ENCODE measurements at places on chromosomes 6 and 20.
A peak's percentile ranks its signal among the peaks of the same experiment; 100 is the strongest.

DNA sequence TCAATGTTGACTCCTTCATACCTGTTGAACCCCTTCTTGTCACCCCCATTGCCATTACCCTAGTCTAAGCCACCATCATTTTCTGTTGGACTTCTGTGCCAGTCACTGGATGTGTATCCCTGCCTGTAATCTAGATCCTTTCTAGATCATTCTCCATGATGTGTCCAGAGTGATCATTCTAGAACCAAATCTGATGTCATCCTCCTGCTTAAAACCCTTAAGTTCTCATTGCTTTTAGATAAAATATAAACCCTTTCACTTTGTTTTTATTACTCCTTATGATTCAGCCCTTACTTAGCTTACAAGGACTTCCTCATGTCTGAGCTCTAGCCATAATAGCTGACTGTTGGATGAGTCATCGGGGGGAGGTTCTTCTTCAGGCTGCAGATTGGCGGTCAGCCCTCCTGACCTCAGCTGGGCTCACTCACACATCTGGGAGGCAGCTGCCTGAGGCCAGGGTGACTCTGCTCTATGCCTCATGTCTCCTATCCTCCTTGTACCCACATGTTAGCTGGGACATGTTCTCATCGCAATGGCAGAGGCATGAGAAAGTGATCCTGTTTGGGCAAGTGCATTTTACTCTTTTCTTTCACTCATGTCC lies 287.6 kb downstream of the ESR1 start:
- peak; percentile 99 for DNase-seq

DNA sequence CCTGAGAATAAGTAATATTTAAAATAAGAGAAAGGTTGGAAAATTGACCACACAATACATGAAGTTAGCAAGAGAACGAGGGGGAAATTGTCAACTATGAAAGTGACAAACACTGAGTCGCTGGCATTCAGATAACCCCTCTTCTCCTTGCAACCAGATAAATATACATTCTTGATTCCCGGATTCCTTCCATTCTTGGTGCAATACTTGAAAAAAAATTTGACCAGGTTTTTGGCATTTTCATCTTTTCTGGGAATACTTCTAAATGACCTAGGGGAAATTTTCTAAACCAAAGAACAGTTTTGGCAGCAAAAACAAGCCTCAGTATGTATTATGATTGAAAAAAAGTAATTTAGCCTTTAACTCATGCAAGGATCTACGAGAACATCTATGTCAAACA lies 164.0 kb downstream of the PDE7B start:
- DNase-seq, result no peak

DNA sequence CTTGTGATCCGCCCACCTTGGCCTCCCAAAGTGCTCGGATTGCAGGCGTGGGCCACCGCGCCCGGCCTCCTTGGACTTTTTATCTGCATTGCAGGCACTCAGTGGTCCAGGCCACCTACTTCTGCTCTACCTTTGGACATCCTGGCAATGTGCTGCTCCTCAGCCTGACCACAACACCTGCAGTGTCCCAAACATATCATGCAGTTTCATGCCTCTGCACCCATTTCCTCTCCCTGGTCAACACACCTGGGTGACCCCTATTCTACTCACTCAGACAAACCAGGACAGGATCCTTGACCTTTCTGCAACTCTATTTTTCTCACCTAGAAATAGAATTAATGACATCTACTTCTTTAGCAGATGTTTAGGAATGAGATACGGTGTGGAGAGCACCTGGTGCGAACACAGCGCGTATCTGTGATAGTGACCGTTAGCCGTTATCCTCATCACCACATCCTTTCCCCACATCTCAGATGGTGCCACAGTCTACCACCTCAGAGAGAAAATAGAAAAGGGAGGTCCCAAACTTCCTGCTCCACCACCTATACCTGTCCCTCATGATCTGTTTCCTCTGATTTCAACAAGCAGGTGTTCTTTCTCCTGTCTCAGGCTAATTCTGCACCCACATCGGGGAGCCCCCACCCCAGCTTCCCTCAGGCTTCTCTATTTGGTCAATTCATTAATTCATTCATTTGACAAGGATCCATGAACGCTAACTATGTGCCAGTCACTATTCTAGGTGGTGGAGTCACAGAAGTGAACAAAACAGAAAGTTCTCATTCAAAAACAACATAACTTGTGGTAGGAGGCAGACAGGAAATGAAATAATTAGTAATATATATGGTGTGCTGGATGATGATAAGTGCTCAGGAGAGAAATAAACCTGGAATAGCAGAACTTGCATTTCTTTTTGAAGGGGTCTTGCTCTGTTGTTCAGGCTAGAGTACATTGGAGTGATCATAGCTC lies 4.3 kb upstream of the BTN3A2 start:
- no peak for DNase-seq

DNA sequence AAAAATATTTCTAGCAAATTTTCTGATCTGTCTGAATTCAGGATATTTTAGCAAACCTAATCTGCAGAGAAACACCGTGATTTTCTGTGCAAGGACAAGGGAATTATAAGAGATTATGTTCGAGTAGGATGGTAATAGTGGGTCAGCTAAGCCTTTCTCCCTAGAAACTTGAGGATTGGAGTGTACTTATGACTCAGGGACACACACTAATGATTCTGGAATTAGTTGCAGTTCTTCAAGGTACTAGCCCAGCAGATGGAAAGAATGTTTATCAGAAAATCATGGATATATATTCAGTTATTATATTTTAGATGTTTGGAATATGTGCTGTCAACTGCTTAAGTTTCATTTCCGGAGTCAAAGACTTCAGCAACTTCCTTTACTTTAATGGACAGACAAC lies 177.1 kb upstream of the MAP3K7 start:
- DNase-seq, result no peak

DNA sequence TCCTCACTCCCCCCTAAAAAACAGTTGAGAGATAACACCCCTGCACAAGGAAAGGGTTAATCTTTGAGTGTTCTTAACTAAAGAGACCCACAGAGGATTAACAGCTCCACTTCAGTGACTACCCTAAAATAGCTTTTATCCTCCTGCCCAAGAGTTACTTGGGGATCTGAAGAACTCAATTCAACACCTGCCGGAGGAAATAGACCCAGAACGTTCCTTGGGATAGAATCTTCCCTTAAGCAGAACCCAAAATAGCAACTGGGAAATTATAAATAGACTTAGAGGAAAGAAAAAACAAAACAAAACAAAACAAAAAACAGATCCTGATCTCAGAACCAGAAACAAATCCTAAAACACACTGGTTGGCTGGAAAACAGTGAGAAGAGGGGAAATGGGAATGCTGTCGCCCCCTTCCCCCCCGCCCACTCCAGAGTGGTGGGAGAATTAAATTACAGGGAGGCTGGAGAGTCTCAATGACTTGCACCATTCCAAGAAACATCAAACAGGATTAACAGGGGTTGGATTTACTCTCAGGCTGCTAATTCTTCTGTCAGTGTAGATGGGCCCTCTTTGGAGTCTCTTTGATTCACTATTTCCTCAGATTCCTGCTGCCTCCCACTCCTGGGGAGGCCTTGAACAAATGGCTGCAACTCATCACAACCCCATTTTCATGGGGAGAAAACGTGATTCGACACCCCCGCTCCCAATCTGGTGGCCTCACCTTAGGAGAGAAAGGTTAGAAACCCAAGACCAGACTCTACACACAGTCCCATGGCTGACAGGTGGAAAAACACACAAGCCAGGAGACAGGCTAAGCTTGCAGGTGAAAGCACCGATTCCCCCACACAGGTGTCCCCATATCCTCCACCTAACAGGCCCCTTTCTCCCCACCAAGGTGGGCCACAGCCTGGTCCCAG lies 1.4 kb downstream of the PLAGL2 start:
- DNase-seq, result no peak

DNA sequence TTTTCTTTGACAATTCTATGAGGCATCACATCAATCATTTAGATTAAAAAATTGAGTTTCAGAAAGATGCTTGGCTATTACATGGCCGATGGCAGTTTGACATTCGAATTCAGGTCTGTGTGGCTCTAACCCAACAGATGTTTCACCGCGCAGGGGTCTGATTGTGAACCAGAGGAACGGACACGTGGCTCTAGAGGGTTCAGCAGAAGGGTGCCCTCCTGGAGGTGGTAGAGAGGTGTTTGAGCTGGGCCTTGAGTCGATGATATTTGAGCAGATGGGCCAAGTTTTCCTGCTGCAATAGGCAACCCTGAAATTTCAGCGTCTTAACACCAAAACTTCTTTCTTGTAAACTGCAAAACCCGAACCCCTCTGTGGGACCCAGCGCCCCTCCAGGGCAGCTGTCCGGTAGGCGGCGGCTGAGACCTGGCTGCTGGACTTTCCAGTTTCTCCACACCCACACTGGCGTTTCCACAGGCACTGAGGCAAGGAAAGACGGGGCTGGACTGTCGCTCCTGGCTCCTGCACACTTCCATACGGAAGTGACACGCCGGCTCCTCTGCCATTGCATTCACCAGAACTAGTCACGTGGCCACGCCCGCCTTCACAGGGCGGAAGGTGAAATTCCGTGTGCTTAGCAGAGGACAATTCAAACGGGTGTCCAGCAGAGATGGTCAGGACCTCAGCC lies 11.3 kb upstream of the AFDN start:
- no peak for DNase-seq

- DNase-seq, result no peak
Measured at GRCh38 chr20:37201827-37202162, 22.4 kb upstream of the MROH8 start.

- no peak for DNase-seq
Measured at GRCh38 chr20:31675828-31676608, 38.3 kb downstream of the COX4I2 start.

DNA sequence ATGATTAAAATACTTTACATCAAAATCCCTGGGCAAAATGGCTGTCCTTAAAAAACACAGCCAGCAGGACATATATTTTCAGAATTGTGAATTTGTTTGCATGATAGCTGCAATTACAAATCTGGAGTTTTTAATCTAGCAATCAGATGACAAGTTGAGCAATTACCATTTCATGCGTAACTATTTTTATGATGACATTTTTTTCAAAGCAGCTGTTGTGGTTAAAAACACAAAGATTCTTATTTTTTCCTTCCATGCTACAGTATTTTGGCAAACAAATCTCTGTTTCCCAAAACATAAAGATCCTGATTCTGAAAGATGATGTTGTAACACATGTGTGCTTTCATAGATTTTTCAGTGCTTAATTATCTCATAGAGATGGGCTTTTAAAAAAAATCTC lies 90.2 kb downstream of the PHACTR1 start:
- DNase-seq, result no peak

DNA sequence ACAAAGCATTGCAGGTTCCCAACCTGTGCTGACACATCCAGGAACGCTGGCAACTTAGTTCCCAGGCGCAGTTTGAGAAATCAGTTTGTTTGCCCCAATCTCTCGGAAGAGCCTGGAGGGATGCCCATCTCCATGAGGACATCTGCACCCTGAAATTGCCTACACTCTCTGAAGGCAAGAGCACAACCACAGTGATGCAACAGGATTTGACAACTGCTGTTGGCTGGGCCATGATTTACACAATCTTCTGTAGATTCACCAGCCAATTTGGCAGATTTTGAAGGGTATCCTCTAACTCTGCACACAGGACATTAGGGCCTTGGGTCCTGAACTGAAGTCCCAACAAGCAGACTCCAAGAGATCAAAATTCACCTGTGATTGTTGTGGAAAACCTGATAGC lies 3.4 kb downstream of the APMAP start:
- no peak for DNase-seq

DNA sequence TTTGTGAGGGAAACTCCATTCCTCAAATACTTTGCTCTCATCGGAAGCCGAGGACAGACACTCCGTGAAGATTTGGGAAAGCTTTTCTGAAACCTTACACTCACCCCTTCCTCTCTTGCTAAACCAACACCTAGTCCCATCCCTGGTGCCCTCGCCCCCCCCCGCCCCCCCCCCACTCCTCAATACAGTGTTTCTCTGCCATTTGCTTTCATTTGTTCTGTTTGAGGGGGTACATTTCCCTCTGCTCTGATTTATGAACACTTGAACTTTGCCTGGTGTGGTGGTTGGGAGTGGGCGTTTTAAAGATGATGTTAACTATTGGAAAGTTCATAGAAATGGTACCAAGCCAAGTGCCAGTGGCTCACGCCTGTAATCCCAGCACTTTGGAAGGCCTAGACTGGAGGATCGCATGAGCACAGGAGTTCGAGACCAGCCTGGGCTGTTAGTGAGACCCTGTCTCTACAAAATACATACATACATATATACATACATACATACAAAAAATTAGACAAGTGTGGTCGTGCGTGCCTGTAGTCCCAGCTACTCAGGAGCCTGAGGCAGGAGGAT lies 1.1 kb downstream of the RAB32 start:
- DNase-seq, result no peak

DNA sequence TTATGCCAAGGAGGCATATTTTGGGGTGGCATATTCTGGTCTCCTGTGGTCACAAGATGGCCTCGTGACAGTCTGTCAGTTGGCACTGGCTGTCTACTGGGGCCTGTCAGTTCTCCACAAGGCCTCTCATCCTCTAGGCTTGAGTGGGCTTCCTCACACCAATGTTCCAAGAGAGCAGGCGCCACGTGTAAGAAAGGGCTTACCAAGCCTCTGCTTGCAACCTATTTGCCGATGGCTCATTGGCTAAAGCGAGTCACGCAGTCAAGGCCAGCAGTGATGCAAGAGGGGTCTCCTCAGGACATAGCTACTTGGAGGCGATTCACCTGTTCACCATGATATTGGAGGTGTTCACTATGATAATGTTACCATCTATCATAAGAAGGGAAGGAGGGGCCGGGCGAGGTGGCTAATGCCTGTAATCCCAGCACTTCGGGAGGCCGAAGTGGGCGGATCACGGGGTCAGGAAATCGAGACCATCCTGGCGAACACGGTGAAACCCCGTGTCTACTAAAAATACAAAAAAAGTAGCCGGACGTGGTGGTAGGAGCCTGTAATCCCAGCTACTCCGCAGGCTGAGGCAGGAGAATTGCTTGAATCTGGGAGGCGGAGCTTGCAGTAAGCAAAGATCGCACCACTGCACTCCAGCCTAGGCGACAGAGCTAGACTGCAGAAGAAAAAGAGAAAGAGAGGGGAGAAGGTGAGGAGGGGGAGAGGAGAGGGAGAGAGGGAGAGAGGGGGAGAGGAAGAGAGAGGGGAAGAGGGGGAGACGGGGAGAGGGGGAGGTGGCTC lies 35.3 kb downstream of the C6orf52 start:
- DNase-seq, result no peak

GRCh38 chr6:25973923-25974555 lies 11.4 kb downstream of the TRIM38 start:
- no peak for DNase-seq

GRCh38 chr6:96075826-96076225 lies 60.1 kb downstream of the FUT9 start:
- no peak for DNase-seq

Data from keratinocyte (primary cell).